ENCODE measurements at places on chromosomes 6 and 20. TPM values are rescaled to one million over a fixed set of nuclear protein-coding genes. Genes with fewer than 3 reads are reported as not detected.

The ANGPT4 gene
- not detected for total RNA-seq

The PKHD1 gene
- not detected for total RNA-seq

The PLEKHG1 gene
- total RNA-seq, result 17.2 TPM

The PHACTR3 gene
- 1.6 TPM for total RNA-seq

The STK4 gene
- total RNA-seq, result 12.7 TPM

The RAD21L1 gene
- total RNA-seq, result not detected

The POPDC3 gene
- total RNA-seq, result 0.87 TPM

All from lung microvascular endothelial cell (primary cell).